ENCODE measurements at places on chromosomes 2 and 18.

DNA sequence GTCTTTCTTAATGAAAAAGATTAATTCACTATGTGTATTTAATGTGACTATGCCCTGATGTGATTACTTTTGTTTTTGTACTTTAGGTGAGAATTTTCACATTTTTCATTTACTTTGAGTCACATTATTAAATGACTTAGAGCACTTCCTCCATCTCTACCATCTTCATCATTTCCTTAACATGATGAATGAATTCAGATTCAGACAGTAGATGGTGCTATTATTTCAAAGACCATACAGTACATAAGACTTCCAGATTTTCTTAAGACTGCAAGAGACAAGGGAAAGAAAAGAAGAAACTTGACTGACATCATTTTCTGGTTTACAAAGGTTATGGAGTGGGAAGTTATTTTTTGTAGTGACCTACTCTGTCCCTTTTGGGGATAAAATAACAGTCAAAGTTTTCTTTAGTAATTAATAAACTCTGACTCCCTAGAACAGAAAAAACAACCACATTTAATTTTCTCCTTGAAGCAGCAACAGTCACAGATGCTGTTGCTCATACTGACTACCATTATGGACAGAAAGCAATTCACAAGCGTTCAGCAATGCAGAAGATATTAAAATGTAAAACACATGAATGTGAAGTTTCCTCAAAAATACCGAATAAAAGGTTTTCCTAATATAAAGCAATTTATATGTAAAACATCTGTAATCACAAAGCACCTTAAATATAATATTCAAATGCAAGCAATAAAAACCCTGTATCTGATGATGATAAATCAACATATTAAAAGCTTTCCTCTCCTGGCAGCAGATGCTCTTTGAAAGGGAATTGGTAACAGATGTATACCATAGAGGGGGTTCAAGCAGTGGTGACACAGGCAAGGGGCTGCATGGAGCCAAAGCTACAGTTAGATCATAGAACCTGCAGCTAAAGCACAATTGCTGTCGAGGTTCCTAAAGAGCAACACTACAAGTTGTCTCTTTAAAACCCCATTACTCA, 1010.9 kb upstream of the NXPH2 start:
- DNase-seq, result no peak

GRCh38 chr18:5986257-5986931, 91.1 kb upstream of the TMEM200C start:
- DNase-seq, result no peak

DNA sequence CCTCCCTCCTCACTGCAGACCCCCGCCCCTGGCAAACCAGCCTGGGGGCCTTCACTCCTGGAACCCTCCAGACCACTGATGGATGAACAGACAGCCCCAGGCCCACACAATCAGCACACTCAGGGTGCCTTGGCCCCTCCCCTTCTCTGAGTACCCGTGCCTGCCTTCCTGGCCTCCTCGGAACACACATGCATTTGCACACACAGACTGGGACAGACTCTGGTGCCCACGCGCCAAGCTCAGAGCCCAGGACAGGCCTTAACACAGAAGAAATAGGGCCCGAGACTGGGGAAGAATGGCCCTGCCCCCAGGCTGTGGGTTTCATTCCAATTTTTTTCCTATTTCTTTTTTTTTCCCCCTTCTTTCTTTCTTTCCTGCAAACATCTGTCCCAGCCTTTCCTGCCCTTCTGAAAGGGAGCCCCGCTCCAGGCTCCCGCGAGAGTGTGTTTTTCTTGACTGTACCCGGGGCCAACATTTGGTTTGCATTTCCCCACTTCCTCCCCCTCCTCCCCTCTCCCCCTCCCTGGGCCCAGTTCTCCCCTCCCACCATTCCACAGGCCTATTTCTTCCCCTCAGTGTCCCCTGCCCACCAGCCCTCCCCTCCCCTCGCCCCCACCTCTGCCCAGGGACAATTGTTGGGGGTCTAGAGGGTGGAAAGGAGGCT, 618 bp upstream of the TNS1 start:
- no peak for DNase-seq

GRCh38 chr2:125634662-125635061, 1021.3 kb upstream of the GYPC start:
- peak; percentile 4 for DNase-seq

DNA sequence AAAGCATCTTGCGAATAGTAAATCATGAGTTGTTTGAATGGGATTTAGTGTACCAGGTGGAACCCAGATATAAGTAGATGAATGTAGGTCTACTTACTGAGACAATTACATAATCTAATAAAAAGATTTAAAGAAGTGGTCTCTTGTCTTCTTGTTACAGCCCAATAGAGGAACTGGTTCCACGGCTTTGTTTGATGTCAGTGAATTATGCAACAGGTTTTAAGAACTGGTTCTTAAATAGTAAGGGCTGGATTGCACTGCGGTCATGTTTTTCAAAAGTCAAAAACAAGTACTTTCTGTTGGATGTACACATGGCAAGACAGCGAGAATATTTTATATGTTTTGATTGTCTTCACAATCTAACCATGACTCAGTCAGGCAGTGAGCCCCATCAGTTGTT, 15.4 kb upstream of the SLC9A2 start:
- no peak for DNase-seq

GRCh38 chr18:68033466-68033865, 516.9 kb upstream of the DSEL start:
- no peak for DNase-seq

DNA sequence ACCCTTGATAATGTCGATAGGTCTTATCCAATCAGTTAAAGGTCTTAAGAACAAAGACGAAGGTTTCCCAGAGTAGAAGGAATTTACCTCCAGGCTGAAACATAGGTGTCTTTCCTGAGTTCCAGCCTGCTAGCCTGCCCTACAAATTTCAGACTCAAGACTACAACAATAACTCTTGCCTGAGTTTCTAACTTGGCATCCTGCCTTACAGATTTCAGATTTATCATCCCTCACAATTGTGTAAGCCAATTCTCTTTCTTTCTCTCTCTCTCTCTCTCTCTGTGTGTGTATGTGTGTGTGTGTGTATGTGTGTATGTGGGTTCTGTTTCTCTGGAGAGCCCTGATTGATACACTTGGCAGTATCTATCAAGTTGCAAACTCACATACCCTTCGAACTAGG, 37.2 kb upstream of the B4GALT6 start:
- DNase-seq, result no peak

GRCh38 chr2:232549655-232550353, 553 bp downstream of the TIGD1 start:
- DNase-seq, result no peak

GRCh38 chr18:51092117-51092516, 62.1 kb downstream of the SMAD4 start:
- DNase-seq, result no peak

- no peak for DNase-seq
These were observed 16.8 kb upstream of the LPIN1 start for GRCh38 chr2:11729362-11730212.

DNA sequence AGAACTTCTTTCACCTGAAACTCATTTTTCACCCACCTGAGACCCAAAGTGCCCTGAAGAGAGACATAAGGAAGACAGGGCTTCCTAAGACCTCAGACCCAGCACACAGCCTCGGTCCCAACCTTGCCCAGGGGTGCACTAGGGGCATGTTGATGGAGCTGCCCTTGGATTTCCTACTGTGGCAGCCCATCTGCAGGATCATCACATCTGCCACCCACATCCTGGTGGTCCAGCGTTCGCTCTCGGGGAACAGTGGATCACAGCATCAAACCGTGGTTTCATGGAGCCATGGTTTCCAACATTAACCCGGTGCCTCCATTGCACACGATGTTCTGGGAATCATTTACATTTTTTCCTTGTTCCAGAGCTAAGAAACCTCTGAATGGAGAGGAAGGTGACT, 186.4 kb downstream of the TFCP2L1 start:
- no peak for DNase-seq

GRCh38 chr2:229851870-229852269, 69.9 kb downstream of the TRIP12 start:
- DNase-seq, result no peak

GRCh38 chr2:29139731-29140130, 24.5 kb downstream of the CLIP4 start:
- no peak for DNase-seq

Measured in neural crest cell (in vitro differentiated cells).